ENCODE measurements at places on chromosomes 6 and 20.

DNA sequence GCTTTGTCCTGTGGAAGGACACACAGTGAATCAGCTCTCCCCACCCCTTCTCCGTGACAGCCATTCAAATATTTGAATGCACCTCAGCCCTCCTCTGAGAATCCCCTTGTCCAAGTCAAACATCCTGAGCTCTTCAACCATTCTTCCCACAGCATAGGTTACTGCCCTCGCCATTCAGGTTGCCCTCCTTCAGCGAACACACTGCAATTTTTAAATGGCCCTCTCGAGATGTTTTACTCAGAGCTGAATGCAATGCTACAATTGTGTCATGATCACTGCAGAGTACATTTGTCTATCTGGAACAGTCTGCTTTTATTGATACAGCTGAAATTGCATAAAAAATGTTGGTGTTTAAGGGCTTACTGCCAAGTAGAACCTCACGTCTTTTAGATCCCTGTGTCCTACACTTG, 48.9 kb downstream of the SLC2A12 start:
- peak; percentile 26 for DNase-seq

DNA sequence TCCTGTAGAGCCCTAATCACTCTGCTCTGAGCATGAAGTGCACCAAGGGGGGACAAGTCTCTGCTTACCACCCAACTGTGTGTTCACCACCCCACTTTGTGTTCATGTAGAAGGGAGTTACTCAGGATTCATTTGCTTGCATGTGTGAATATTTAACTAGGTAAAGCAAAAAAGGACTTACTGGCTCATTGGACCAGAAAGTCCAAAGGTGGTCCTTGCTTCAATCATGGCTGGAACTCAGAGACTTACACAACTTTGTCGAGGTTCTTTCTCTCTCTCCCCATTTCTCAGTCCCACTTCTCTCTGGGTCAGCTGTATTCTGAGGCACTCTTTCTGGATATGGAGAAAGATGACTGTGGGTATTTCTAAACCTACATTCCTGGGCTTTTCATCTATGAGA, 4.0 kb downstream of the TMEM200A start:
- DNase-seq: no peak

DNA sequence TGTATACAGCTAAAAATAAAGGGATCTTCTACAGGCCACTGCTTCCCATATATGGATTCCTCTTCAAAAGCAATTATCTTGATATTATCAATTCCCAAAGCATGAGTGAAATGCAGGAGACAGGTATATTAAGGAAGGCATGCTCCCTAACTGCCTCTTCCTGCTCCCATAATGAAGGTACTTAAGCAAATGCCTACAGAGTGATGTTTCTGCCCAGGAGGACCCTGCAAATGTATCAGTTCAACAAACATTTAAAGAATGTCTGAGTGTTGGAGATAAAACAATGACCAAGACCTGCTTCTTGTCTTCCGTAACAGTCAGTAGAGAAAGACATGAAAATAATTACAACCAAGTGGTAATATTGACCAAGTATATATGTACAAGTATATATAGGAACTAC, 4.2 kb downstream of the UBE2J1 start:
- no peak for DNase-seq

DNA sequence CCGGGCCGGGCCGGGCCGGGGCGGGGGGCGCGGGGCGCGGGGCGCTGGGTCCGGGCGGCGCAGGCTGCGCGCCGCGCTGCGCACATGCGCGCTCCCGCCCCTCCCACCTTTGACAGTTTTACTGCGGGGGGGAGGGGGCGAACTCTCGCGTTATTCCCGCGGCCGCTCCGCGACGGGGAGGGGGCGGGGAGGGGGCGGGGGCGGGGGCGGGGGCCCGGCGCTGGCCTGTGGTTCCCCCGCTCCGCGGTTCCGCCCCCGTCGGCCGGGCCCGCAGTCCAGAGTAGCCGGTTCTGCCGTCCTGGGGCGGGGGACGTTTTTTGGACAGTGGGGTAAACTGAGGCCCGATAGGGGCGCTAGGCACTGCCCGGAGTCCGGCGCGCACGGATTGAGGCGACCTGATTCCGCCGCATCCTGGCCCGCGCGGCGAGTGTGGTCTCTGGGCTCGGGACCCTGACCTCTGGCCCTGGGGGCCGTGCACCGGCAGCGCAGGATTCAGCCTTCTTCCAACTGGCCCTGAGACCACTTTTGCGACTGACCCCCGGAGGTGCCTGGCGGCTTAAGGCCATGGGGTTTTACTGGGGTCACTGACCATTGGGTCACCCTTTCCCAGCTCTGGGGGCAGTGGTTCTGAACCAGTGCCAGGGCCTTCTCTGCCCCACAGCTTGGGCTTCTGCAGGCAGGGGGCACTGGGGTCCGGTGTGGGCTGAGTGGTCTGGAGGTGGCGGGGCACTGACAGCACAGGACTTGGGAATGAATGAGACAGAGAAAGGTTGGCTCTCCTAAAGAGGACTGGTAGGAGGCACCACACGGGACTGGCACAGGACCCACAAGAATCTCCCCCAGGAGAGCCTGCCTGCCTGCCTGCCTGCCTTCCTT, at the start of gene ZNF512B:
ZNF512B (minus strand) TSS at position 93 of the 876 bp plus-strand sequence. CDS start 1,980 bp downstream, outside the sequence.
- DNase-seq: peak; percentile 44

- DNase-seq: no peak
Measured at GRCh38 chr6:15110726-15111354, 135.0 kb upstream of the JARID2 start.

GRCh38 chr6:150722614-150723344, 123.1 kb downstream of the PLEKHG1 start:
- DNase-seq: no peak

Data from globus pallidus (tissue), 1 donor.